MG63 (cell line): ENCODE measurements at places on chromosomes 4 and X. TPM values are rescaled to one million over a fixed set of nuclear protein-coding genes. Genes with fewer than 3 reads are reported as not detected.

Gene NAP1L3
- total RNA-seq, result 0.03 TPM in 1 of 2 replicates, not detected in the other

Gene ANXA10
- not detected in 2 replicates for total RNA-seq

Gene MAGEA2B
- not detected in 2 replicates for total RNA-seq

Gene MFAP3L
- 0.13 TPM in 1 of 2 replicates, not detected in the other for total RNA-seq

Gene SHROOM3
- 6.6 and 10.0 TPM in 2 replicates for total RNA-seq

Gene RPS3A
- 3,245 and 4,692 TPM in 2 replicates for total RNA-seq

Gene ARSJ
- total RNA-seq, result 41.8 and 60.1 TPM in 2 replicates

Gene LNX1
- total RNA-seq, result 7.4 and 16.5 TPM in 2 replicates

Gene FAM200B
- total RNA-seq, result 10.2 and 22.6 TPM in 2 replicates
